ENCODE measurements at places on chromosomes 7 and 10.

GRCh38 chr7:32251659-32252058, 181.5 kb upstream of the PDE1C start:
- no peak for DNase-seq

DNA sequence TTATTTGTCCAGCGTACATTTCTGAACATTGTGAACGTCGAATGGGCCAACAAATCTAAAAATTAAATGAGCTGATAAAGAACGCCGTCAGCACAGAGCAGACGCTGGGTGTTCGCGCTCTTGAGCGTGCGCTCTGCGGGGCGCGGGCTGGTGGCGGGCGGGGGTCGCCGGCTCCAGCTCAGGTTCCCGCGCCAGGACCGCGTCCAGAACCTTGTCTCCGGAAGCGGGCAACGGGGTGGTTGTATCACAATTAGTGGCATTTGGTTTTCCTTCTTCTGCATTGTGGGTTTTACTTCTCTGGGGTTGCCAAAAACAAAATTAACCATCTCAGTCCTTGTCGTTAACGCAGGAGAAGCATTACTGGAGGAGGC, 2.4 kb downstream of the CYP2E1 start:
- no peak for DNase-seq

- DNase-seq: no peak
Observed at GRCh38 chr7:26169271-26169670, 17.3 kb downstream of the NFE2L3 start.

- DNase-seq: no peak
Observed at GRCh38 chr10:67156239-67156638, 230.4 kb downstream of the LRRTM3 start.

DNA sequence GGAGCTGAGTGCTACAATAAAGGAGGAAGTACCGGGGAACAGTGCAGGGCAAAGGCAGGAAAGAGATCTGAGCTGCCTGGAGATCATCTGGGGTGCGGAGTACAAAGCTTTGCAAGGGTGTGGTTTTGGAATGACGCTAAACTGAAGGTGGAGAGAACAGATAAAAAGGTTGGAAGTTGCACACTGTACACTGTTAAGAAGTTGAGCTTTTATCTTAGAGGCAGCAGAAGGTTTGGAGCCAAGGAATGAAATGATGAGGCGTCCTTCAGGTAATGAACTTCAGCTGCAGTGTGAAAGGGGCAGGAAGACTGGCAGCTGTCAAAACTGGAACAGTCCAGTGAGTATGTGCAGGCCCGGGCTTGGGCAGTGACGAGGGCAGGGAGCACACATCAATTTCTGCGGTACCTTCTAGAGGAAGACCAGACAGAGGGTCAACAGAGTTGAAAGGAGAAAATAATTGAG, 7.2 kb upstream of the ANKRD61 start:
- no peak for DNase-seq

DNA sequence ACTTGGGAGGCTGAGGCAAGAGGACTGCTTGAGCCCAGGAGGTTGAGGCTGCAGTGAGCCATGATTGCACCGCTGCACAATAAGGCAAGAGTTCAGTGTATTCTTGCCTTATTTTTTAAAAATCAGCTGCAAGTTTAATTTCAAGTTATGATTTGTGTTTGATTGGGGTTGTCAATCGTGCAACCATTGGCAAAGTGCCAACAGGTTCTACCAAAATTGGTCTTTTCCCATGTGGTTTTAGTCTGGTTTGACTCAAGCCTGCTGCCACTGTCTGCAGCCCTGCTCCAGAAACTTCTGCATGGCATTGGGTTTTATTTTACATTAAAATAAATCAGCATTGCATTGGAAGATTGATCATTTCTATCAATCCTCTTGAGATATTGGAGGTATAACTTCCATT, 72.7 kb downstream of the PTPRE start:
- no peak for DNase-seq

DNA sequence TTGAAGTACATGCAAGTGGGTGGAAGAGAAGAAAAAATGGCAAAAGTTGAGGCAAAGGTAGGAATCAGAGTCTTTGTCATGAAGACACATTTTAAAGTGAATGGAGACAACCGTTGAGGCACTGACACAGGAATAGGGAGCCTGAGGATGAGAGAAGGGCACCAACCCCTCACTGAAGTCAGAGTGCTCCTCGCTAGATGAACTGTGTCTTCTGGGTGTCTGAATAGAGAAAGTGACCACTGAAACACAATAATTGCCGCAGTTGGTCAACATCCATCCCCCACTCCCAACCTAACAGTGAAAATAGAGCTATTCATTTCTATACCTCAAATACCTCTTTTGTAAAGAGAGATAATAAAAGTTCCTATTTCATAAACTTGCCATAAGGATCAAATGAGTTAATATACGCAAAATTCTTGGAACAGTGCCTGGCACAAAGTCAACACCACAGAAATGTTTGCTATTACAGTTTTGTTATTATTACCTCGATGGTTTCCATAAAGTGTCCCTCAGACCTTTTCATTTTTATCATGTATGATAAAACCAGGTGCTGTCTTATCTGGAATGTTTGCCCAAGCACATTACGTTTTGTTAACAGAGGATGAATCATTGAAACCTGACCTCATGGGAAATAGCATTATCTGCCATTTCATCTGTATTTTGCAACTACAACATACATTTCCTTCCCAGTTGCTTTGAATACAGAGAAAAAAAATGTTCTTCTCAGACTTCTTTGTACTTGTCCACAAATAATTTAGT, 61.8 kb upstream of the SP4 start:
- no peak for DNase-seq

- no peak for DNase-seq
Observed at GRCh38 chr7:5514440-5515035, 90.9 kb upstream of the TNRC18 start.

DNA sequence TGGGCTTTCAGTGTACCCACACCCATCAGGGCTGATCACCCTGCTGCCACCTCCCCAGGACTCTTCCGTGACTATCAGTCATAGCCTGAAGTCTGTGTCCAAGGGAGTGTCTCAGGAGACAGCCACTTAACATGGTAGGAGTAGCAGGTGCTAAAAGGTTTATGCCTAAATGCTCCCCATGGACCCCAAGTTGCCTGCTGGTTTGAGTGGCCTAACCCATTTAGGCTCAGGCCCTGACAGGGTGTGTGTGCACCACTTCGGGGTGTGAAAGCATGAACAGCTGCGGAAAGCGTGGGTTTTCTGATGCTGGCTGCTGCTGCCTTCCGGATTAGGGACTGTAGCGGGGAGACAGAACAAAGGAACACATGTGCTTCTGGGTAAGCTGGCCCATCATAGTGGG, 93.2 kb upstream of the SAMD8 start:
- no peak for DNase-seq

- DNase-seq: no peak
Observed at GRCh38 chr7:55081068-55081467, 62.3 kb downstream of the EGFR start.

Measured in AG08395 (cell line).